ENCODE measurements at places on chromosomes 2 and 18.

DNA sequence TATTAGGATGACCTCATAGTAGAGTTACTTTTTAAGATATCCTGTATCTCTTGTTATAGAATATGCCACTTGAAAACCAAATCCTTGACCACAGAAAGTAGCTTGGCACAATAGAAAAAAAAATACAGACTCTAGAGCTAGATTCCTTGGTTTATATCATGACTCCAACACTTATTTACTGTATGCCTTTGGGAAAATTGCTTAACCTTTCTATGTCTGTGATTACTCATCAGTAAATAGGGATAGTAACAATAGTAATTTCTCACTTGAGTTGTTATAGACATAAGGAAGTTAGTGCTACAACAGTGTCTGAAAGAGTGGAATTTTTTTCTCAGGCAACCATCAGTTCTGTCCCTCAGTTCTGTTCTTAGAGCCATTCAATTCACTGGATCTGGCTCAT, 193.8 kb downstream of the GULP1 start:
- DNase-seq, result no peak

- no peak for DNase-seq
Observed at GRCh38 chr2:65393743-65394422, 38.5 kb downstream of the SPRED2 start.

GRCh38 chr2:76861708-76862107, 660.5 kb downstream of the LRRTM4 start:
- peak; percentile 28 for DNase-seq

DNA sequence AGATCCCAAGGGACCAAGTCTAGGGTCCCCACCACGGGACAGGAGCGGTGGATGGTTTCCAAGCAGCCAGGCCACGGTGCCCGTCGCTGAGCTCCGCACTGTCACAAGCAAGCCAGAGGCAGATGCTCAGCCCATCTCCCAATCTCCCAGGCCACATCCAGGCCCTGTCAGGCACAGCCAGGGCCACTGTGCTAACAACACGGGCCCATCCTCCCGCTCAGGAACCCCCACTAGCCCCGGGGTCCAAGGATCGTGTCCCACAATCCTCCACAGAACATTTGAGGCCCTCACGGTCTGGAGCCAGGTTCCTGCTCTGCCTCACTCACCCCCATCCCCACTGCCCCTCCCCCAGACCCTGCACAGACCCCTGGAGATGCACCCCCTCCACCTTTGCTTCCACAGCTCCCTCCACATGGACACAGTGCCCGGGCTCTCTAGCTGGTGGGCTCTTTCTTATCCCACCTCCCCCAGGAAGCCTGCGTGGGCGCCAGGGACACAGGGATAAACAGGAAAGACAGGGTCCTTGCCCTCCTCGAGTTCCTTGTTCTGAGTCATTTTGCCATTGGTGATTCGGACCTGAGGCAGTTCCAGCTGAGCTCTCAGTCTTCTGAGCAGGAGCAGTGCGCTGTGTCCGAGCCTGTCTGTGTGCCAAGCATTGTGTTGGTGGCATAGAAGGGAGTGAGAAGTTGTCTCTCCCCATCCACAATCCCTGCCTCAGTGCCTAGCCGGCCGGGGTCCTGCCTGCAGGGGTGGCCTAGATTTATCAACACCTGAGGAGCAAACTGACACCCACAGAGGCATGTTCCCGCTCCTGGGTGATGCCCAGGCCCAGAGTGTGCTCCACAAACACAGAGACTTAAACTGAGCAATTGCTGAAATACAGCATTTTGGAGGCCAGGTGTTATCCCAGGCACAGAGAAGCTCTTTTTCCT, 7.0 kb downstream of the CROCC2 start:
- no peak for DNase-seq

GRCh38 chr18:3107740-3108151, 94.8 kb upstream of the LPIN2 start:
- peak; percentile 87 for DNase-seq

- no peak for DNase-seq
Observed at GRCh38 chr2:138433995-138434951, 67.3 kb upstream of the SPOPL start.

- no peak for DNase-seq
Observed at GRCh38 chr2:233965032-233965603, 47.9 kb downstream of the TRPM8 start.

GRCh38 chr18:47593744-47594472, 336.6 kb downstream of the SMAD2 start:
- DNase-seq, result no peak

- no peak for DNase-seq
Observed at GRCh38 chr2:57396355-57397098, 650.1 kb upstream of the VRK2 start.

DNA sequence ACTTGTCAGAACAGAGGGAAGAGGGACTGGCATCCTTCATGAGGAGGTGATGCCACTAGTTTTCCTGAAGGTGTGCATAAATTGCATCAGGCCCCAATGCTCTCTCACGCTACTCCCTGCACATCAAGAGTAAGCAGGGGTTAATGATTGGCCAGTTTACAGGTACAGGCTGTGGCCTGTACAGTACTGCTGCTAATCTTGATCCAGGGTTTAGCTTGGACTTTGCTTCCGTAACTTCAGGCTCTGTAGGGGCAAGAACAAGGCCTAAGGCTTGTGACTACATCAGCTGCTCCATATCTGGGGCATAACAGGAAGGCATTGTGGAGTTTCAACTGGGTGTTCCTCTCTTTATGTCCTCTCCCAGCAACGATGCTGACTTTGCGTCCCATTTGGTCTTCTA, 96.8 kb upstream of the FZD7 start:
- DNase-seq, result no peak

GRCh38 chr2:63741884-63742579, 99.7 kb upstream of the UGP2 start:
- no peak for DNase-seq

- DNase-seq, result peak; percentile 33
Observed at GRCh38 chr2:196213252-196213980, 42.0 kb upstream of the STK17B start.

- DNase-seq, result no peak
Observed at GRCh38 chr2:196742685-196743084, 56.8 kb downstream of the GTF3C3 start.

- DNase-seq, result no peak
Observed at GRCh38 chr2:35614640-35615039, 740.9 kb upstream of the CRIM1 start.

GRCh38 chr2:10333247-10333613, 30.5 kb downstream of the HPCAL1 start:
- no peak for DNase-seq

GRCh38 chr2:112048887-112049286, 6.2 kb upstream of the TMEM87B start:
- peak; percentile 75 for DNase-seq

- DNase-seq, result no peak
Observed at GRCh38 chr2:164288235-164288634, 333.0 kb downstream of the GRB14 start.

Measured in SW480 (cell line).